ENCODE measurements at places on chromosomes 3 and 15. TPM values are rescaled to one million over a fixed set of nuclear protein-coding genes. Genes with fewer than 3 reads are reported as not detected.

DNA sequence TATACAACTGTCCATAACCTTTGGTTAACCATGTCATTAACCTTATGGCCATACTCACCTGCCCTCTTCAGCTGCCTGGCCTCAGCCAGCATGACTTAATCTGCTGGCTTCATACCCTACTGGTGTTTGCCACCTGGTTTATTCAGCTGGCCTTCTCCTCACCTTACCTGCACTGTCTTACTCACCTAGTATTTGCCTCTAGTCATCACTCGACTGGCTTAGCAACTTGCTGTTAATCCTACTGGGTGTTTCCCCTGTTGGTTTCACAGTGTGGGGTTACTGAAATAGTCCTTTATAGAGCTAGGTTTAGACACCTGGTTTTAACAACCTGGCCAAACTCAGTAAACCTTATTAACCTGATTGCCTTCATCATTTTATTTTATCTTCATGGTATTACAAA, 96.4 kb downstream of the IL12A start:
- no peaks in the 10 kb centered on the region for H3K27me3 ChIP-seq
- H3K27ac ChIP-seq, result no peak overlapping the region
- no peak overlapping the region for H3K4me3 ChIP-seq
- no peaks in the 10 kb centered on the region for H3K4me1 ChIP-seq

GRCh38 chr15:83565553-83566159, 88.3 kb upstream of the ADAMTSL3 start:
- DNase-seq, result no peak
- no peaks in the 10 kb centered on the region for H3K36me3 ChIP-seq
- no peaks in the 10 kb centered on the region for H3K4me1 ChIP-seq
- no peaks in the 10 kb centered on the region for H3K27me3 ChIP-seq

GRCh38 chr15:90059208-90059985, 42.9 kb downstream of the IDH2 start:
- no peak overlapping the region for H3K4me3 ChIP-seq
- peak; percentile 94 for DNase-seq
- no peaks in the 10 kb centered on the region for H3K36me3 ChIP-seq
- no peaks in the 10 kb centered on the region for H3K27me3 ChIP-seq
- H3K4me1 ChIP-seq, result peaks cover 82% of the 10 kb centered on the region

MB21D2 gene
- total RNA-seq, result 5.0 TPM

TMEM41A gene
- 24.0 TPM for total RNA-seq

SPINK8 gene
- not detected for total RNA-seq

KLHL40 gene
- total RNA-seq, result not detected

C2CD4A gene
- 0.18 TPM for total RNA-seq

BRPF1 gene
- total RNA-seq, result 22.3 TPM

KCNMB3 gene
- total RNA-seq, result 2.9 TPM

HCN4 gene
- total RNA-seq, result 0.18 TPM

MFGE8 gene
- 125 TPM for total RNA-seq

Measured in lower lobe of right lung (tissue), 2 donors.